Activated T-cell treated with anti-CD3 and anti-CD28 coated beads, Interleukin-2, amount 50 U/mL, for 48 hours (primary cell): ENCODE measurements at places on chromosomes 3 and 15.

DNA sequence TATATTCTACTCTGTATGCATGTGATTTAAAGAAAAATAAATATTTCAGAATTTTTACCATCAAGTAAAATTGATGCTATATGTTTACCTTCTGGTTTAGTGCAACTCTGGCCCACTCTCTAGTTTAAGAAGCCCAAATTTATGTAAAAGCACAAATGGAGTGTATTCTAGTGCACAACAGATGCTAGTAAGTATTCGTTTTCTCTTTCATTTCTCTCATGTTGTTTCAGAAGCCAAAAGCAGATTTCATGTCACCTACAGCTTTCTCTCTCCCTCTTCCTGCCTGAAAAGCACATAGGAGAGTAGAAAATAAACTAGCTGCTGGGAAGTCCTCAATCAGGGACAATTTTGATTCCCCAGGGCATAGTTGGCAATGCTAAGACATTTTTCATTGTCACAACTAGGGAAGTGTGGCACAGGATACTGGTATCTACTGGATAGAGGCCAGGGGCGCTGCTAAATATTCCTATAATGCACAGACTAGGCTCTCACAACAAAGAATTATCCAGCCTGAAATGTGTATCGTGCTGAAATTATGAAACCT is 147.4 kb upstream of the ARHGEF26 start:
- no peak for DNase-seq

- peak; percentile 73 for DNase-seq
Measured at GRCh38 chr15:38610748-38611147, 46.1 kb upstream of the RASGRP1 start.

DNA sequence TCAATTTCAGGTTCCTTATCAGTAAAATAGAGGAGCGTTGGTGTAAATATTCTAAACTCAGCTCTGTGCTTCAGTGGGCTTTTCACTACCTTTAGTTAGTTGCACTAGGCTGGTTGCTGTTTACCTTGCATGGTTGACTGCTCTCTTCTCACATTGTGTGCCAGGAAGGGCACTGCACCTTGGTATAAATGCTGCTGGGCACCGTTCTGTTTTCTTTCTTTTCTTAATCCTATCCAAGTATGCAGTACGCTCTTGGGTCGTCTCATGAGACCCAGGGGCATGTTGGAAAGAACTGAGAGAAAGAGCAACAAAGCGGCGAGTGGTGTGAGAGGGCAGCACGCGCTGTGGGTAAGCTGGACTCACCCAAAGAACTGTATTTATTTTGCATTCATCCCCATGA is 22.4 kb downstream of the KCNMB2 start:
- DNase-seq = no peak

DNA sequence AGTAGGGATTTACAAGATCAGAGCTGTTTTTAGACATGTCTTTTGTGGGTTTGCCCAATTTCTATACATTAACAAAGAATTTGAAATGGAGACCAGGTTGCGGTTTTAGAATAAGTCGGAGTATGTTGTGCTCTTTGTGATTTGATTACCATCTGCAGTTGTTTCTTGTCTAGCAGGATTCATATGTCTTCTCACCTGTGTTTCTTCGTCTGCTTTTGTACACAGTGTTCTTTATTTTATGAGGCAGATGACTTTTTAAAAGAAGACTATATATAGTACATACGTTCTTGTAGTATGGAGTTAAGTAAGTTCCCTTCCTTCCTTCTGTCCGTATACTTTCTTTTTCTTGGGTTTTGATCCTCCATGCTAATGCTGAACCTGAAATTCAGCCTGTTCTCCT is 175.3 kb upstream of the LRRFIP2 start:
- no peak for DNase-seq

- no peak for DNase-seq
Measured at GRCh38 chr3:135865553-135865952, 100.0 kb upstream of the PPP2R3A start.

DNA sequence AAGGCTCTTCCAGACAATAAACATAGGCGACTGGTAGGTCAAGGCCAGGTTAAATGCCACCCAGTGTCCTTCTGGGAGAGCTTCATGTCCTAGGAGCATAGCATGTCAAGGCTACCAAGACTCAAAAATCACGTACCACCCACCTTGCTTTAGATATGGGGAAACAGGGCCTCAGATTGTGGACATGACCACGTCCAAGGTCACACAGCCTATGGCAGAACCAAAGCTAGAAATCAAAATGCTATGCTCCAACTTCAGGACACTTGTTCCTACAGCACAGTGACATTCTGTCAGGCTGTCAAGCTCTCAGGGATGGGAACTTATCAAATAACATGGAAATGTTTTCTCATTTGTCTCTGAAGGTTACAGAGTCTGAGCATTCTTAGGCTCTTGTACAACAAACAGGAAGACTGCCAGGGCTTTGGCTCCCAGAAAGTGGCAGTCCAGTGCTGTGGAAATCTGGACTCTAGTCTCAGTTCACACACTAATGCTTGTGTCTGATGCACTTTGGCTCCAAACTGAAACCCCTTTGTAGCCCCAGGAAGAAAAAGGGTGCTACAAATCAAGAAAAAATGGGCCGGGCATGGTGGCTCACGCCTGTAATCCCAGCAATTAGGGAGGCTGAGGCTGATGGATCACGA is 170.4 kb upstream of the LPP start:
- DNase-seq = peak; percentile 12

DNA sequence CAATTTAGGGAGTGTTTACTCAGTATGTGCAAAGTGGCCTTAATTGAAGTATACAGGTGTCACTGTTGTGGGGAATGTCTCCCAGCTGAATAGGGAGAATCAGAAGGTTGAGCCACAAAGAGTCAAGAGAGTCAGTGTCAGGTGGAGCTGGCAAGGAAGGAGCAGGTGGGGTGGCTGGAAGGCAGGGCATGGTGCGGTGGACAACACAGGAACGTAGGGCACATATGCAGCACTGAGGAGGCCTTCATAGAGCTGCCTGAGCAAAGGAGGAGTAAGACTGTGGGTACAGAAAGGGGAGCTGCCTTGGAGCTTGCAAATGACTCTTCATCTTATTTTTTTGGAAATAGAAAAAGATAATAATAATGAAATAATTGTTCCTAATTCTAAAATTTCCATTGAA is 20.0 kb downstream of the ARHGEF3 start:
- DNase-seq = no peak

GRCh38 chr3:133838296-133838789 is 32.7 kb downstream of the SRPRB start:
- no peak for DNase-seq

DNA sequence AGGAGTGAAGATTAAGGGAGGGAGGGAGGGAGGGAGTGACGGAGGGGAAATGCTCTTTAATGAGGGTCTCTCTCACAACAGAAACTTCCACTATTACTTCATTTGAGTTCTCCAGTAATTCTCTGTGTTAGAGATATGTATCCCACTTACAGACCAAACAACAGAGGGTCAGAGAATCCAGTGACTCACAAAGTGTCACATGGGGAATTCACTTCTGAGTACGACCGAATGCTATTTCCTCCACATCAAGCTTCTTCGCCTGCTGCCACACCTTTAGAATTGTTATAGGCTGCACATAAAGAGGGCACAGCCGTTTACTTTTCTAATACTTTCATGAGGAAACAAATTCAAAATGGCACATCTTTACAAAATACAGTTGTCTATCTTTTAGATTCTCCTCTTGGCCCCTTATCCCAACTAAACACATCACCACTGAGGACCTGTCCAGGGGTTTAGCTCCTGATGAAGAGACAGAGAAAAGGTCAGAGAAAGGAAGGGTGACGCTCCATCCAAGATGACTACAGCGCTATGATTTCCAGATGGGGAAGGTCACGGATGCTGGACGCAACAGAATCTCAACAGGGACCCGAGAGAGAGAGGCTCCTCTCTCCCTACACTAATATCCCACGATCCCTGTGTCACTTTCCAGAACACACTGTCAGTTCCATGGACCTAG is 119.0 kb downstream of the XXYLT1 start:
- no peak for DNase-seq

- no peak for DNase-seq
Measured at GRCh38 chr3:175911937-175912336, 1052.8 kb downstream of the NAALADL2 start.

- no peak for DNase-seq
Measured at GRCh38 chr3:22117751-22118346, 366.8 kb upstream of the ZNF385D start.

- DNase-seq = no peak
Measured at GRCh38 chr15:34188711-34189110, 21.2 kb downstream of the KATNBL1 start.

- DNase-seq = no peak
Measured at GRCh38 chr3:4745235-4745610, 234.0 kb upstream of the BHLHE40 start.

DNA sequence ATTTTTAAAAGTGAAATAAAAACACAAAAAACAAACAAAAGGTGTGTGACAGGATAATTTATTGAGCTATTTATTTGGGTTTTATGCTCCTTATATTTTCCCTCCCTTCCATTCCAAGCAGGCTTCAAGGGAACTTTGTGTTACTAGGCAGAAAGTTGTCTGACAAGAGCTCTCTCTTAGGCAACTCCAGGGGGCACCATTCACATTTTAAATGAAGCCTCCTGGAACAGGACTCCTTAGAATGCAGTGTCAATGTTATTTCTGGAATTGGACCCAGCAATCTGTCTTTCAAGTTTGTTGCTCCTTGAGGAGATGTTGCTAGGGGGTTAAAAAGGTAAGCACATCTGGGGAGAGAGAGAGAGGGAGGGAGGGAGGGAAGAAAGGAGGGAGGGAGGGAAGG is 5.4 kb upstream of the RFX7 start:
- no peak for DNase-seq

GRCh38 chr3:149280671-149281349 is 52.6 kb downstream of the TM4SF18 start:
- DNase-seq = no peak

DNA sequence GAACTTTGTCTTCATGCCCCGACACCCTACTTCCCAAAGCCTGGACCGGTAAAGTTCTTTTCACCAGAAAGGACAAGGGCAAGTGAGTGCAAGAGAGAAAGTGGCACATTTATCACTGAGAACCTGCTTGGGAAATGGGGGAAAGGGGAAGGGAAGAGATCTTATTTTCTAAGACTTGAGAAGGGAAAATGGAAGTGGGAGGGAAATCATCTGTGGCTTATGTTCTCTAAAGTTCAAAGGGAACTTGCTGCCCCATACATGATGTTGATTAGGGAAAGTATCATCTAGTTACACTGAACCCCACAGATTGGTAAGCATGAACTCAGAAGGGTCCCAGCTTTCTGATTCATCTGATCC is 199.5 kb upstream of the LPP start:
- no peak for DNase-seq

DNA sequence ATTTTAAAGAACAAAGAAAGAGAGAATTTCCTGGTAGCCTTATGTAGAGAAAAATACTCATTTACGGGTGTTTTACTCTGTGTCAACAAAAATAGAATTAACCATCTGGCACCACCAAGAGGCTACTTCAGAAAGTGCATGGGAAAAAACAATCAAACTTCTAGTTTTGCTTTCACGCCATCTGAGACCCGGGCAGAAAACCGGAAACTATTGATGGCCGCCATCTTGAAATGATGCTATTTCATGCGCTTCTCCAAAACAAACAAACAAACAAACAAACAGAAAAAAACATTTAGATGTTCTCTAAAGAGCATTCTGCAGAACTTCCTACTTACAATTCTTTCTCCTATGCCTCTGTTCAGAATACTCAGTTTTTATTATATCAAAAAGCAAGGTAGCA is 49.4 kb upstream of the SYNPR start:
- DNase-seq = no peak

DNA sequence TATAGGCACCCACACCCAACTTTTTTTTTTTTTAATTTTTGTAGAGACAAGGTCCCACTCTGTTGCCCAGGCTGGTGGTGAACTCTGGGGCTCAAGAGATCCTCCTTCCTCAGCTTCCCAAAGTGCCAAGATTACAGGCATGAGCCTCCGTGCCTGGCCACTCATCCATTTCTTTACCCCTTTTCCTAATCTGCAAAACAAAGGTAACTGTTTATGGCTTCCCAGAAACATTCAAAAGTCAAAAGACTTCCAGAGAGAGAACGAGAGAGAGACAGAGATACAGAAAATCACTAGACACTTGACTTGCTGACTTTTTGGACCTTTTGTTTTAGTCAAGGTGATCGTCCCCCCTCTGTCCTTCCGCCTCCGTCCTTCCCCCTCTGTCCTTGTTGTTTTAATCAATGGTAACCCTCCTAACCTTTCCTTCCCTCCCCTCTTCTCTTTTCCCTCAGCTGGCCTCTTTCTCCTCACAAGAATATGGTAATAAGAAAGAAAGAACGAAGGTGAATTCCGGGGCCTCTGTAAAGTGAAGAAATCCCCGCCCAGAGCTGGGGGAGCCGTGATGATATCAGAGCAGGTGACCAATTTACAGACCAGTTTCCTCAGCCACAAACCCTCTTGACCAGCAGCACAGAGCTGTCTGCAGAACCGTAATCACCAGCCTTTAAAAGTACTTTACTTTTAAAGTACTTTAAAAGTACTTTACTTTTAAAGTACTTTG is 21.9 kb downstream of the KLHL6 start:
- no peak for DNase-seq

GRCh38 chr15:42456971-42457370 is 34.0 kb downstream of the ZNF106 start:
- DNase-seq = no peak

DNA sequence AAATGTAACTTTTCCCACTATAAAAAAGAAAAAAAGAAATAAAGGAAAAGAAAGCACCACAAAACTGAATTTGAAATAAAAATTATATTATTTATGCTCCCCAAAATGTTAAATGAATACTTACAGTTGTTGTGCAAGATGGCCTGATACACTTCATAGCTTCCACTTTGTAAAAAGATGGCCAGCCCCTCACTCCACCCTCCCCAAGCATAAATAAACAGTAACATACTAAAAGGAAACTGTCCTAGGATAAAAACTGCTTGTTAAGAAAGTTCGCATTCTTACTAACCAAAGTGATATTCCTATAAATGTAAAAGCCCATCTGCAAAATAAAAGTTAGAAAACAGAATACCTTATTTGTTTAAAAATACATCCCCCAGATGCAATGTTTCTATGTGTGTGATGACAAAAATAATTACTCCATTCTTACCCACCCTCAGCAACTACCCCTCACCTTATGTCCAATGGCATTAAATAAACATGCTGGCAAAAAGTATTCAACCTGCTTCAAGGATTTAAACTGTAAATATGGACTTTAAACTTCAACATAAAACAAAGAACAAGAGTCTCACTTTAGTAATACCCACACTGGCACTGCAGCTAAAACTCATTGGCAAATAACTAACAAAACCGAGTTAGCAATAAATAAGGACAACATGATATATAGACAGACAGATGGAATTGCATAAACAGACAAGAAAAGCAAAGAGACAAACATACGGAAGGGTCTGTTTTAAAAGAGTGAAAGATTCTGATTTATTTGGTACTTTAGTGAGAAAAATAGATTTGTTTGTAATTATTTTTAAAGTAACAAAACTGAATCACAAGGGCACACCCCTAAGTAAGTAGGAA is 47.7 kb downstream of the ZBTB20 start:
- no peak for DNase-seq

DNA sequence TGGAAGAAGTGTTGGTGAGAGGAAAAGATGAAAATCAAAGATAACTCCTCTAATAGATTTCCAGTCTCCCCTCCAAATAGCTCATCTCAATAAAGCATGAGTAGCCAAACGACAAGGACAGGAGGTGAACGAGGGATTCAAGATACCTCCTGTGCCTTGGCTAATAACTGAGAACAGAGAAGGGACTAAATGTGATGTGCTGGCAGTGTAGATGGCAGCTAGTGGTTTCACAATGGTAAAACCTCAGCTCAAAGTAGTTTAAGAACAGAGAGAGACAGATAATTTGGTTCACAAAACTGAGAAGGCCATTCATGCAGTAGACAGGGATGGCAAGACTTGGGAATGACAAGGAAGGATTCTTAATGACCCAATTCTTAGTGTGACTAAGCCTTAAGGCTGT is 292.6 kb downstream of the EFHB start:
- DNase-seq = no peak

GRCh38 chr3:188287762-188288505 is 134.0 kb downstream of the LPP start:
- DNase-seq = no peak
